ENCODE measurements at places on chromosomes 7 and 10. TPM values are rescaled to one million over a fixed set of nuclear protein-coding genes. Genes with fewer than 3 reads are reported as not detected.

Gene LSM5
- 37.6 TPM for total RNA-seq

Gene NAT16
- total RNA-seq, result not detected

Gene ZNF425
- total RNA-seq, result 3.2 TPM

Gene OR2A7
- total RNA-seq, result 4.0 TPM

Gene NUTM2A
- 1.3 TPM for total RNA-seq

Gene GRB10
- total RNA-seq, result 7.4 TPM

Gene LHFPL3
- total RNA-seq, result not detected

Gene ARMC3
- not detected for total RNA-seq

Gene DNAH11
- 0.06 TPM for total RNA-seq

Gene TMEM176B
- total RNA-seq, result 2.3 TPM

Gene CPVL
- total RNA-seq, result 1.3 TPM

Gene GRID2IP
- 0.47 TPM for total RNA-seq

Gene RPEL1
- total RNA-seq, result not detected

Gene MRM2
- 18.1 TPM for total RNA-seq

Gene SH2D4B
- total RNA-seq, result 0.17 TPM

Gene MEIG1
- total RNA-seq, result not detected

DNA sequence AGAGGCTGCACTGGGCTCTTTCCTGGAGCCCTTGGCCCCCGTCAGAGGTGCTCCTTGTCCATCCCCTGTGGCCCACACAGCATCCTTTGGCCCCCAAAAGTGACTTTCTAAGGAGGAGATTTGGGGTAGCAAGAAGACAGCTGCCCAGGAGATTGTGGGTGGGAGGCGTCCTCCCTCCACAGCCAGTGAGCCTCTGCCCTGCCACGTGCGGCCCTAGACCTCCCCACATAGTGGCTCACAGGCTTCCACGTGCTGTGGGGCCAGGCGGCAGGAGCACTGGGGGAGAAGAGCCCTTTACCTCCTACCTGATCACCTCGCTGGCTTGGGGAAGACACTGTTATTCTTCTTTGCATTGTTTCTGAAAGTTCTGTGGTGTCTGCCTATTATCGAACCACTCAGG, 178.8 kb downstream of the TCERG1L start:
- no peak for DNase-seq

- no peak for DNase-seq
Measured at GRCh38 chr7:26052706-26053105, 99.3 kb upstream of the NFE2L3 start.

GRCh38 chr7:103307503-103308231, 10.4 kb downstream of the PMPCB start:
- no peak for DNase-seq

- no peak for DNase-seq
Measured at GRCh38 chr10:28240400-28240799, 62.5 kb downstream of the MPP7 start.

DNA sequence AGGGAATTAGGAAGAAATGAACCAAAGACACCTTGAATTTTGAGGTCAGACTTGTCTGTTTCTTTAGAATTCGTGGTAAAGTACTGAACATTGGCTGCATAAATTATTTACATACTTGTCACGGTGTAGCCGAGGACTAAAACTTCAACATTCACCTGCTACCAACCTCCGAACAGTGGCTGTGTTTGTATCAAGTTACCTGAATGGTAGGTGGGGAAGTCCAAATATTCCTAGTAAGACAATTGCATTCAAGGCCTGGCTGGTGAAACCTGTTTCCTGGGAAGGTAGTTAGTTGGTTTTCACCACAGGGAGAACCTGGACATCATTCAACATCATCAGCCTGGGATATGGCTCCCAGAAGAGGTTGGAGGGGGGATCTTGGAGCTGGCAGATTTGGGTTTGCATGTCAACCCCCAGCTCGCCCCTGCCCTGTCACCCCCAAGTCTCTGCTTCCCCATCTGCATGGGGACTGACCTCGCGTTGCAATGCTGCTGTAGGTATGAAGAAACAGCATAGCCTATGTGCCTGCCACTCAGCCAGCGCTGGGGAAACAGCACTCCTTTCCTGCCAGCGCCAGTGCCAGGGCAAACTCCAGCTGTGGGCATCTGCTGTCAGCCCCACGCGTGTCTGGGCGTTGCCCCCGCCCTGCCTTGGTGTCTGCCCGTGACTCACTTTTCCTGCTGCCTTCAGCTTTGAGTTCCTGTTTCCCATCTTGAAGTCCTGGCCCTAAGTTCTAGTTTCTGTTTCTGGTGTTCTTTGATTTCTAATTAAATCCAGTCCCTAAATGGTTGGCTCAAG, 12.7 kb upstream of the LARP4B start:
- DNase-seq, result no peak

DNA sequence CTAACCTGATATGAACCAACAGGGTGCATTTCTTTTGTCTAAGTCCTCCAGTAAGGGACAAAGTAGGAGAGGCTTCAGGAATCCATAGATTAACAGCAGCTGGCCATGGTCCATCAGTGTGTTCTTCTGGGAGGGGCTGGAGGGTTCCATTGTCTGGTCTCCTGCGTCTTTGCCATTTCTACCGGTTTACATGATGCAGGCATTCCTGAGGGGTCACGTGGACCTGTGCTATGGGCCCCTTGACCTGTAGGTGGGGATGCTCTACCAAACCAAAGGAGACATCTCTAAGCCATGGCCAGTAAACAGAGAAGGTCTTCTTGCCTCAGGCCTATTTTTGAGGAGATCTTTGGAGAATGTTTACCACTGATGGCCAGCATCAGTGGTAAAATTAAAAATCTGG, 28.7 kb upstream of the HABP2 start:
- DNase-seq, result no peak

GRCh38 chr7:82358009-82358578, 85.5 kb downstream of the CACNA2D1 start:
- no peak for DNase-seq

DNA sequence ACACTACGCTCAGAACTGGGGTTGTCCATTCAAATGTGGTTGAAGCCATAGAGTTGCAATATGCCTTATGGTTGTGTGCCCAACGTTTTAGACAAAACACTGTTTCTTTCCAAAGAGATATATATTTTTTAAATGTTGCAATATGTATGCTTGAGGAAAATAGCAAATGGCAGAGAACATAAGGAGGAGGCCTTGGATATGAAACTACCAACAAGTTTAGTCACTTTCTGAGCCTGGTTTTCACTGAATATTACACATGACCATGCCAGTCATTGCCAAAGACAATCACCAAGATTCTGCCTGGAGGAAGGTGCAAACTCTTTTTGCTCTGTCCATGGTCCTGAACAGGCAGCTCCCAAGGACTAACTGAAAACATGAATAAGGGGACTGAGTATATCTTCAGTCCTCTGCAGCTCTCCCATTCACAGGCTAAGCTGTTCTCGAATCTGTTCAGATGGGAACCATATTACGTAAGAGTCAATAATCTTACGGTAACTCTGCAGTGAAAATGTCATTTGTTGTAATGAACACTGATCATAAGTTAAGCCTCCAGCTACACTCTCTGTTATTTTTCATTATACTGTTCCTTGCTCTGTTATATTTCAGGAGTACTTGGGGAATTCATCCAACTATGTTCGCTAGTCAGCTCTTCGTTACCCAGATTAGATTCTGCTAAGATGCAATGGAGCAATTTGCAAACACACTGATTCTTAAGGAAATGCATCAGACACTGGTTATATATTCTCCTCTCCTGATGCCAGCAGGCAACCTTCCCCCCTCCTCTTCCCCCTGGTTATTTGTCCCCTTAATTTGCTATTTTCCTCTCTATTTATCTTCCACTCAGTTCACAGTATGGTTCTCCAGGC, 90.7 kb upstream of the C1QL3 start:
- DNase-seq, result peak; percentile 2

DNA sequence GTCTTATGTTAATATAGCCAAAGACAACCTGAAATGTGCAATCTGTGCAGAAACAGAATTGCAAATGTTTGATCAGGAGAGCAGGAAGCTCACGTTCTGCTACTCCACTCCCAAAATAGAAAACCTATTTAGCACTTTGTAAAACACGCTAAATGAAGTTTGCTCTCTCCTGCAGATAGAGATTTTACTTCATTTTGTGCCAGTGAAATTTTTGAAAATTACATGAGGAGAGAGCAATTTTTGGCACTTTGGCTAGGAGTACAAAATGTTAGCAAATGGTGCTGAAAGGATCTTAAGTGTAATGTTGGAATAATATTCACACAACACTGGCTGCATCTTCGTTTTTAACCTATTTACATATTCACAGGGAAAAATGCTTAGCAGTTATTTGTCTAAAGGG, 61.9 kb downstream of the SEM1 start:
- no peak for DNase-seq

GRCh38 chr10:124059551-124059950, 33.8 kb downstream of the CHST15 start:
- no peak for DNase-seq

GRCh38 chr7:23472956-23473843, 2.9 kb upstream of the IGF2BP3 start:
- DNase-seq, result no peak

DNA sequence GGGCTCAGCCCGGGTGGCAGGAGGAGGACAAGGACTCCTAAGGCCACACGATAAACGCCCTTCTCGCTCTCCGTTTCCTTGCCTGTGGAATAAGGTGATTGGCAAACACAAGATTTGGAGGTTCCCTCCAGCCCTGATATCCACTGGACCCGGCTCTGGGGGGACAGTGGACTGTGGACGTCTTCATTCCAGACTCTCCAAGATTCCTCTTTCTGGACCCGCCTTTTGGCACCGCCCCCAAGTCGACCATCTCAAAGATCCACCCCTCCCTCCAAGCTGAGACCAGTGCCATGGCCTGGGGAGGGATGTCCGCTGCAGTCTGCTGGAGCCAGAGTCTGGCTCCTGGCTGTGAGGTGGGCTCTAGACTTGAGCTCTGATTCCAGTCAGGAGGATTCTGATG, 23.6 kb downstream of the ZNF783 start:
- no peak for DNase-seq

- no peak for DNase-seq
Measured at GRCh38 chr10:34079702-34080484, 735.2 kb downstream of the PARD3 start.

DNA sequence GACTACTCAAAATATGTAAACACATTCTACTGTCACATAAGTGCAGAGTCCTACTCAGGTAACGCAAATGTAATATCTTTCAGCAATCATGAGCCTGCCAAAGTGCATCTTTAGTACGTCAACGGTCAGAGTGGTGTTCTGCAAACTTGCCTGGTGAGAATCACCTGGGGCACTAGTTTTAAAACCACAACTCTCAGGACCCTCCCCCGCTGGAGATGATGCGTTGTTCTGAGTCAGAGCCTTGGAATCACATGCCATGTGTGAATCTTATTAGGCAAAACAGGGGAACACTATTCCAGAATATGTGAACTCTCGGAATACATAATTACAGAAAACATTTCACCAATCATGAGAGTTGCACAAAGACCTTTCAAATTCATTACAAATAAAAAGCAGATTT, 115.7 kb downstream of the TPK1 start:
- no peak for DNase-seq

GRCh38 chr7:148060724-148061123, 529.8 kb upstream of the C7orf33 start:
- DNase-seq, result no peak

DNA sequence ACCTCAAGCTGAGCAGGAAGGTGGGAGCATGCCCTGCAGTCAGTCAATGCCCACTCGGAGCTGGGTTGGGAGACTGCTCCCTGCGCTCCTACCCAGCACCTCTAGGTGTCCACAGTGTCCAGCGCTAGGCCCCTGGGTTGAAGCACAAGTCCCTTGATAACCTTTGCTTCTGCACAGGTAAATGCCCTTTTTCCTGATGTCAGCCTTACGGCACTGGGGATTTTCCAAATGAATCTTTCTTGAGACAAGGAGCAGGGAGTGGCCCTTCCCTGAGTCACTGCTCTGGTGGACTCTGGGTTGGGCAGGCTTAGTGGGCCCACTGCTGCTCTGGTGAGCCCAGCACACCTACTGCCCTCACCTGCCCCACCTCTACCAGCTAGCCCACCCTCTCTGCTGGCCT, 61.9 kb upstream of the OPN4 start:
- no peak for DNase-seq

GRCh38 chr7:1537535-1538412, 7.3 kb downstream of the MAFK start:
- no peak for DNase-seq

GRCh38 chr10:47349516-47349915, 1.4 kb downstream of the RBP3 start:
- DNase-seq, result no peak

- no peak for DNase-seq
Measured at GRCh38 chr7:653829-654764, 72.4 kb upstream of the DNAAF5 start.

DNA sequence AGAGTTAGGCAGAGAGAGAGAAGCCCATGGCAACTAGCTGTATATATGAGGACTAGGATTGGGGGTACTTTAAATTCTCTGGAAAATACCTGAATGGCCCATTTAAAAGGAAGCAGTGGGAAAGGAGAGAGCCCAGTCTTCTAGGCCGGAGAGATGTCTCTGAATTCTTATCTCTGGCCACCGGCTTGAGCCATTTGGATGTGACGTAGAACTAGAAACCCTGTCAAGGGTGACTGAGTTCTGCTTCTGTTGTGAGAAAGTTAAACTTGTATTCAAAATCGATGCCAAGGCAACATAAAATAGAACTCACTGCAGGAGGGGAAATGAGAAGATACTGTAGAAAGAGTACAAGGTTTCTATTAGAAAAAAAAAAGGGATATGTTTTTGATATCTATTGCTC, 6.3 kb upstream of the GSTK1 start:
- no peak for DNase-seq

- no peak for DNase-seq
Measured at GRCh38 chr7:150587551-150587950, 20.4 kb downstream of the GIMAP4 start.

- no peak for DNase-seq
Measured at GRCh38 chr10:84825330-84825729, 496.9 kb downstream of the CCSER2 start.
